ENCODE measurements at places on chromosomes 4 and X. TPM values are rescaled to one million over a fixed set of nuclear protein-coding genes. Genes with fewer than 3 reads are reported as not detected.

The UNC5C gene
- total RNA-seq, result 33.2 TPM

- DNase-seq, result no peak
Observed at GRCh38 chrX:111100191-111100590, 4.2 kb downstream of the PAK3 start.

DNA sequence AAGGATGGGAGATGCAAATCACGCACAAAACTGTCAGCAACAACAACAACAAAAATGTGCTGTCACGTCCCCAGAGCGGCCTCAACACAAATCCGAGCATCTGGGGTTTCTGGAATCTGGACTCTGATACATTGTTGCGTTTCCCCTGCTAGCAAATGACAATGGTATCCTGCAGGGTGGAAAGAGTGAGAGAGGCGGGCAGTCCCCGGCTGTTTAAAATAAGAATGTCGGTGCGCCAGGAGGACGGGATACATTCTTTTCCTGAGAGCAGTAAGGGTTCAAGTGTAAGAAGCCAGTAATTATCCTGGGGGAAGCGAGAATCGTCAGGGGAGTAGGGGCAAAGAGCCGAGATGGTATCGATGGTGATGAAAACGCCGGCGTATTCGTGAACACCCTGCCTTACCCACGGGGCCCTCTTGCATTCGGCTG is 310.2 kb downstream of the ASMT start:
- peak; percentile 20 for DNase-seq

- DNase-seq, result no peak
Observed at GRCh38 chrX:85977218-85977617, 70.1 kb downstream of the CHM start.

- DNase-seq, result no peak
Observed at GRCh38 chrX:10025742-10026493, 58.8 kb downstream of the CLDN34 start.

GRCh38 chrX:12304261-12304660 is 166.0 kb downstream of the FRMPD4 start:
- DNase-seq, result no peak

All from spinal cord (tissue), 10 donors.